ENCODE measurements at places on chromosomes 5 and 9. TPM values are rescaled to one million over a fixed set of nuclear protein-coding genes. Genes with fewer than 3 reads are reported as not detected.

The TAF11L10 gene
- not detected for polyA plus RNA-seq

DNA sequence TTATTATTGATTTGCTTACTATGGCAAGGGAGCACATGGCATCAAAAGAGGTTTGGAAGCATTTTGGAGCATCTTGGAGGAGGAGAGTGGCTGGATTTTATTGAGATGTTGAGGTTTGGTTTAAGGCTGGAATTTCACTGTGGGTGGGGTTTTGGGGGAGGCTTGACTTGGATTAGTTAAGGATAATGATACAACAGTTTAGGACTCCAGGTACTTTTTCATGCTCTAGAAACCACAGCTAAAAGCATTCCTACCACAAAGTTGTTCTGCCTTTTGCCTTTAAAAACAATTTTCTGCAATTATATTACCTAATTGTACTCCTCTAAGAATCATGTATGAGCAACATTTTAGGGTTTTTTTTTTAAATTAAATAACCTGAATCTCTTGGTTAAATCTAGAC, 5.0 kb downstream of the GCNT4 start:
- DNase-seq: no peak

DNA sequence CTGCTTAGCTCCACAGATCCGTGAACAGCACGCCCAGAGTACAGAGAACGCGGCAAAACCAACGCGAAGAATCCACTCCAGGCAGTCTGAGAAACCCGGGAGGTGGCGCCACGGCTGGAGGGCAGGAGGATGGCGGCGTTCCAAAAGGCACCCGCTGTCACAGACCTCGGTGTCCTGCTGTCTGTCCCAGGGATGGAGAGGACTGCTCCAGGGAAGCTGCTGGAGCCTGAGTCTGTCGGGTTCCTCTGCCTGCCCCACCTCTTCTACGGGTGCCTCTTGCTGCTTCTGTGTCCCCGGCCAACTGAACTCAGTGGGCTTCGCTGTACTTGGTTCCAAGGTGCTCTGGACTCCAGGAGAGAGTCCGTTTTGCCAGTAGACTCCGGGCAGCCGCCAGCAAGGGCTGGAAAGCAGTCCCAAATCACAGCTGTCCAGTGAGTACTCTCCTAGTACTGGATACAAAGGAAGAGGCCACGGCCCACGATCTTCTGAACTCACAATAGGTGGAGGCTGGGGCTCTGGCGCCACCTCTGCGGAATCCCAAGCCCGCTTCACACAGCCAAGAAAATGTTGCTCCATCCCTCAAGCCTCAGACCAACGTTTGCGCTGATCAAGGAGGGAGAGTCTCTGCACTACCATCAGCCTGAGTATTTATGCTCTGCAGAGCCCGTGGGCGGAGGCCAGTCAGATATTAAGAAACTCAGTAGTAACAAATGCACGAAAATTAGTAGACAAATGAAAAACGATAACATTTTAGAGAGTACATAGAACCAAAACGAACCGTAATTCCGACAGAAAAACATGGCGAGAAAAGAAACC, 440 bp downstream of the ANXA2R start:
- no peak for DNase-seq

DNA sequence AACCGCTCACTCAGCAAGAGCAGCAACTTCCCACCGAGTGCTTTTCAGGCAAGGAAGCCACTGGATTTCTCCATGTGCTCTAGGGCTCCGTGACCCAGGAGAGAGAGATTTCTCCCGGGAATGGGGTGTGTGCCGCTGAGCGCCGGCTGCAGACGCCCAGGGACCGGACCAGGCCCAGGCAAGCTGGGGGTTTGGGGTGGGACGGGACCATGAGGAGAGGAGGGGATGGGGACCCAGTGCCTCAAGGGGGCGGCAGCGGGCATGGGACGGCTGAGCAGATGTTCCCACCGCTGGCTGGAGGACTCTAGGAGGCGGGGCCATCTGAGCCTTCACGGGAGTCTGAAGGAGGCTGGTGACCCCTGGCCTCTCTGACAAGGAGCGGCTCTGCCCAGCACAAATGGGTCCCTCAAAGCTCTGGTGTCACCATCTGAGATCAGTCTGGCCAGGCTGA, 8.5 kb downstream of the LCN9 start:
- DNase-seq: no peak

Measured in BJ (cell line).